ENCODE measurements at places on chromosomes 12 and 14.
A peak's percentile ranks its signal among the peaks of the same experiment; 100 is the strongest.

DNA sequence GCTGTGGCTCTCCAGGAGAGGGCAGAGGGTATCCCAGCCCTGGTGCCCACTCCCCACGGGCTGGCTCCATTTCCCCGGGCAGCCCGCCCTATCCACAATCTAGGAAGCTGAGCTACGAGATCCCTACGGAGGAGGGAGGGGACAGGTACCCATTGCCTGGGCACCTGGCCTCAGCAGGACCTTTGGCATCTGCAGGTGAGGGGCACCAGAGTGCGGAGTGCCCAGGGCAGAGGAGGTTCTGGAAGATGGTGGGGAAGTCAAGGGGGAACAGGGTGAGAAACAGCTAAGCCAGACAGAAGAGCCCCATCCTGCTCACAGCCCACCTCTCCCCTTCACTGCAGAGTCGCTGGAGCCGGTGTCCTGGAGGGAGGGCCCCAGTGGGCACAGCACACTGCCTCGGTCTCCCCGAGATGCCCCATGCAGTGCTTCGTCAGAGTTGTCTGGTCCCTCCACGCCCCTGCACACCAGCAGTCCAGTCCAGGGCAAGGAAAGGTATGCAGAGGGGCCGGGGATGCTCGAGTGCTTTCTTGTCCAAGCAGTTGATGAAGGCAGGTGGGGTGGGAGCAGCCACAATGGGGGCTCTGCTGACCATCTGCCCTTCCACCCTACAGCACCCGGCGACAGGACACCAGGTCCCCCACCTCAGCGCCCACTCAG, 10.3 kb downstream of the TNS2 start:
- no peak for DNase-seq

GRCh38 chr12:638953-639557, 24.2 kb downstream of the NINJ2 start:
- no peak for DNase-seq

DNA sequence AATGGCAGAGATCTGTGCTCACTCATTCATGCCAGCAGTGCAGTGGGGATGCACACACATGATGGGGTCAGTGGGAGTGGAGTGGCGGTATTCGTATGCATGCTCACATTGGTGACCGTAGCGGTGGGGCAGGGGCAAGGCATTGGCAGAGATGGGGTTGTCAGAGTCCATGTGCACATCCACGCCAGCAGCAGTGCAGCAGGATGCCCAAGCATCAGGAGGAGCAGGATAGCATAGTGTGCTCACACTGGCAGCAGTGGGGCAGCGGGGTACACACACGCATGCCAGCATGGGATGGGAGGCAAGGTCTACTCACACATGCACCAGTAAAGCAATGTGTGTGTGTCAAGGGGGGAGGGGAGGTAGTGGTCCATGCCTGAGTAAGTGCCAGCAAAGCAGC, 89.4 kb upstream of the GARIN6 start:
- DNase-seq = no peak

DNA sequence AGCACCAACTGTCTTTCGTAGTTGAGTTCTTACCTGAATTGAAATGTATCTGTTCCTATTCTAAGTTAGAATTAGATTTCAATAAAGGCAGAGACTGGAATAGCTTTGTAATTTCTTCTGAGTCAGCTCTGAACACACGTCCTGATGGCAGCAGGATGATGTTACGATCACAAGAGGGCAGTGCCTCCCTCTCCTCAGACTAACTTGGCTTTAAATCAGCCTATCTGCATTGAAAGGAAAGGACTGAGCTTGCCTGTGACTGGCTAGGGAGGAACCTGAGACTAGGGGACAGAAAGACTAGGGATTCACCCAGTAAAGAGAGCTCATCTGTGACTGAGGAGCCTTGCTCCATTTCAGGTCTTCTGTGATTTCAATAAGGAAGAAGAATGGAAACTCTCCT, 323.7 kb upstream of the OR4E1 start:
- peak; percentile 7 for DNase-seq

DNA sequence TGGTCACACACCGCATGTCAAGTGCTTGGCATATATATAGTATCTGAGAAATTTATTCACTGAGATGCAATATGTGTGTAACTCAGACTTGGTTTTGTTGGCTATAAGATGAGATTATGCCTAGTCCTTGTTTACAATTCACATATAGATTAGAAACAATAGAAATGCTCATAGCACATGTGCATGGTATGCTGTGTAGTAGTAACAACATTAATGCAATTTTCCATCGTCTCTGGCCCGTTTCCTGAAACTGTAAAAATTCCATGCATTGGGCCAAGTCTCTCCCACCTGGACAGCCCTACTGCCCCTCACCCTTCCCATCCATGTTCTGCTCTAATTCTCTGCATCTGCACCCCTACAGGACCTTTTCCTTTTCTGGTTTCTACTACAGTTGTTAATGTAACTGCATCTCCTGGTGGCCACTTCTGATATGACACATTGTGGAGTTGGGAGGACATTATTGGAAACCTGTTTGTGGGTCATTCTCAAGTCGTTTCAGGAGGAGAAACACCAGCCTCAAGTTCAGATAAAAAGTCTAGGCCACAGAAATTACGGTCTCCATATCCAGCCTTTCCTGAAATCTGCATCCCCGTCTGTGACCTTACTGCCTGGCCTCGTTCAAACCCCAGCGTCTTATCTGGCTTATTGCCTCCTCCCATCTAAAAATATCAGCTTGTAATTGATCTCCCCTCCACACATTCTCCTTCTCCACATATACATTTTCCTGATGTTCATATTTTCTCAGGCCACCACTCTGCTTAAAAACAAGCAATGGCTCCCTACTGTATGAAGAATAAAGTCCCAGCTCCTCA, 37.5 kb downstream of the EMP1 start:
- no peak for DNase-seq

DNA sequence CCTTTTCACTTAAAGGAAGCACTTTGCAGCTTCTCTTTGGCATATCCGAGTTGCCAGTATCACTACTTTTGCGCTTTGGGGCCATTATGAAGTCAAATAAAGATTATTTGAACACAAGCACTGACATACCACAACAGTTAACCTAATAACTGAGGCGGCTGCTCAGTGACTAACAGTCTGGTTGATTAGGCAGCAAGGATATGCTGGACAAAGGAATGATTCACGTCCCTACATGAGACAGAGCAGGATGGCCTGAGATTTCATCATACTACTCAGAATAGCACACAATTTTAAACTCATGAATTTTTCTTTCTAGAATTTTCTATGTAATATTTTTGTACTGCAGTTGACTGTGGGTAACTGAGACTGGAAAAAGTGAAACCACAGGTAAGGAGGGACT, 56.9 kb upstream of the E2F7 start:
- no peak for DNase-seq

- no peak for DNase-seq
Measured at GRCh38 chr12:104578453-104578852, 121.7 kb downstream of the CHST11 start.

DNA sequence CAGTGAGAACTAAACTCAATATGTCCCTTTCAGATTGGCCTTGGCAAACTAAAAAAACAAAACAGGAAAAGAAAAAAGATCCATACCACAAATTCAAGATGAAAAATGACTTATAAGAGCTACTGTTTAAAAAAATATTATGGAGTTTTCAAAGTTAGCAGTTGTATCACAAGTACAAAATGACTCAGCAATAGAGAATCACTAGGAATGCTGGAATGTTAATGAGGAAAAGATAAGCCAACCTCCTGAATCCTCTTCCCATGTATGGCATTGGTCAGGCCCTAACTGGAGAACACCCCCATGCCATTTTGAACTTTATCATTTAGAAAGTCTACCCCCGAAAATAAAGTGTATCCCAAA, 62.2 kb downstream of the PPP1R36 start:
- no peak for DNase-seq

GRCh38 chr12:49779581-49779980, 38.2 kb downstream of the TMBIM6 start:
- no peak for DNase-seq

DNA sequence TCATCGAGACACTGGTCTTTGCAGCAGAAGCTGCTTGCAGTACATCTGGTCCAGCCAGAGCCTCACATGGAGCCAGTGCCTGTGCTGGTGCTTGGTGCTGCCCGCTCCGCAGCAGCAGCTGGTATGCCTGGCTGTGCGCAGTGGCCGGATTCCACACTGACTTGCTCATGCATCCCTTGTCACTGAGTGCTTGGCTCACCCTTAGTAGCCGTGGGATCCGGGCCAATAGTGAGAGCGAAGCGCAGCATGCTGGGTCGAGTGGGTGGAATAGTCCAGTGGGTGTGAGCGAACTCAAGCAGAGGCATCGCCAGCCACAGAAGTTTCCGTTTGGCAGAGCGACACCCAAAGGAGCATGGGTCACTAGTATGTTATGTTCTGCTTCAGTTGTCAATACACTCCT, 10.1 kb upstream of the FBXO33 start:
- no peak for DNase-seq

DNA sequence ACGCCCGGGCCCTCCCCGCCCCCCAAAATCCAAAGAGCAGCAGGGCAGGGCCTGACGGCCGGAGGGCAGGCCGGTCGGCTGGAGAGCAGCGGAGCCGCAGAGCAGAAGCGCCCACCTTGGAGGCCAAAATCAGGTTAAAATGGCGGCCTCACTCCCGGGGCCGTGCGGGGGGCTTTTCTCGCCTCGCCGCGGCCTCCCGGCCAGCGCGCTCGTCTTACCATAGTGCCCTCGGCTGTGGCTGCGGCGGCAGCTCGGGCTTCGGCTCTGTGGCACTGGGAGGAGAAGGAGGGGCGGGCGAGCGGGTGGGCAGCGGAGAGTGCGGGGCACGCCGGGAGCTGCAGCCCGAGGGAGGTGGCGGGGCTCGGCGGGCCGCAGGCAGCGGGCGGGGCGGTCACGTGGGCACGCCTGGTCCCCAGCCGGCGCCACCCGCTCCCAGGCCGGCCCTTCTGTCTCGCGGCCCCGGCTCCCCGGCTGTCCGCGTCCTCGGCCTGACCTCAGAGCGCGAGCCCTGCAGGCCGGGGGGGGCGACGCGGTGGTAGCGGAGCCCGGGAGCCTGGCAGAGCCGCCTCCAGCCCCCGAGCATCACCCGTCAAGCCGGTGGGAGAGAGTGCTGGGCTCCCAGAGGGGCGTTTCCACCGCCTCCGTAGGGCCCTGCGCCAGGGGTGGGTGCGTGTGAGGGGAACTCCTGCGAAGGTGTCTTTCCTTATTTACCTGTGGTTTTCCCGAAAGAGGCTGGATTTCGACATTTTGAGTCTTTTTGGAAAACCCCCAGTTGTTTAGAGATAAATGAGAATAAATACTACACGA, at the start of gene CFL2:
Gene CFL2 (minus strand): TSS at position 274 of the 807 bp plus-strand sequence. CDS start 53 bp downstream, at position 221.
- DNase-seq = peak; percentile 65

- DNase-seq = no peak
Measured at GRCh38 chr14:53519137-53519536, 366.0 kb upstream of the DDHD1 start.
